GM06990 (cell line): ENCODE measurements at places on chromosomes 3 and 15.
A peak's percentile ranks its signal among the peaks of the same experiment; 100 is the strongest.

- DNase-seq: no peak
Measured at GRCh38 chr3:136856665-136857064, 5.3 kb upstream of the NCK1 start.

DNA sequence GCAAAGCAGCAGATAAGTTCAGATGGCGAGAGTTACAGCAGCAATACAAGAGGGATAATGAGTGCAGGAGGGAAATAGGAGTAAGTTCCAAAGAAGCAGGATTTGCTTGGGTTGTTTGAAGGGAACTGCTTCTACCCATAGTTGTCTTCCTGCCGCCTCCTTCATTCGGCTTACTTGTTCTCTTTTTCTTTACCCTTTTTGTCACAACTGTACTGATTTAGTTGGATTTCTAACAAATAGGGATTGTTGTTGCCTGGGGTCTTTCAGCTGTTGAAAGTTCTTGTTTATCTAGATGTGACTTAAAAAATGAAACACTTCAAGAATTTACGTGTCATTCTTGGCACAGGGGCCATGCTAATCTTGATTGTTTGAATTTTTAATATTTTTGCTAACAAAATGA lies 25.9 kb downstream of the MORF4L1 start:
- DNase-seq: no peak

DNA sequence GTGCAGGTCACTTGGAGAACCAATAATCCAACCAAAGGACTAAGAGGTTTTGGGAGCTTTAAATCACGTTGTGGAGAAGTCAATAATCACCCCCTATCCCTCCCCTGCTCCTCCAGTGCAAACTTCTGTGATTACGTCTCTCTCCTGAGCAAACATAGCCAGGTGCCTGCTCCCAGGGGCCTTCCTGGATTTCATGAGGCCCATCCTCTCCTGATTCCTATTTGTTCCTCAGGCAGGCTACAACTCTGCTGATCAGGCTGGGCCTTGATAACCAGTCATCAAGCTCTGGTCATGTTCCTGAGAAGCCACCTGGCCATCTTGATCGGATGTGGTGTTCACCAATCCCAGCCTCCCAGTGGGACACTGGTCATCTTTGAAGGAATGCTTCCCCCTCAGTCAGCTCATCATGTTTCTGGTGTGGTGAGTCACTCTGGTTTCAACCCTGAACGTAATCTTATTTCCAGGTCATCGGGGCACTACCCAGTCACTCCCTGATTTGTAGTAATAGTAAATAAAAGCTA lies 2.9 kb upstream of the ZNF710 start:
- no peak for DNase-seq

DNA sequence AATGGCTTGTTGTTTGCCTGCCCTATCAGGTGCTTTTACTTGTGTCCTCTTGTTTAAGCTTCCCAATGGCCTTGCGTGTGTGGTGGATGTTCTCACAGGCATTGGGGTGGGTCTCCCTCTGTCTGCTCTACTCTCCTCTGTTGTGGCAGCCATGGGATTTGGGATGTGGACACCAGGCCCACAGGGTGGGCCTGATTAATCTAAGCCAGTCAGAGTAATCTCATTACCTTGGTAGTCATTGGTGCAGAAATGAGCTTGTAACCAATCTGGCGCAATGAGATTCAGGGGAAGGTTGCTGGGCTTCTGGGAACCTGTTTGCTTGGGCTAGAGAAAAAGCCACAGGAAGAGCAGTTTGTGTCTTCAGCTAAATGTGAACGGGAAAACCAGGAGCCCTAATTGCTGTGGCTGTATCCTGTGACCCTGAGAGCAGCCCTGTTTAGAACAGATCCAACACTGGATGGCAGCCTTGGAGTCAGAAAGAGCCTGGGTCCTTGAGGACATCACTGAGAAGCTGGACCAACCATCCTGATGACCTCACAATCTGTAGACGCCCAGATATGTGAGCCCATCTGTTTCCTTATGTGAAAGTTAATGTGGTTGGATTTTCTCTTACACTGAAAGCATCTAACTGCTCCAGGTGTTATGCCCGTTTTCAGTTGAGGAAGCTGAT lies 157.3 kb upstream of the UBE2E1 start:
- DNase-seq: no peak

DNA sequence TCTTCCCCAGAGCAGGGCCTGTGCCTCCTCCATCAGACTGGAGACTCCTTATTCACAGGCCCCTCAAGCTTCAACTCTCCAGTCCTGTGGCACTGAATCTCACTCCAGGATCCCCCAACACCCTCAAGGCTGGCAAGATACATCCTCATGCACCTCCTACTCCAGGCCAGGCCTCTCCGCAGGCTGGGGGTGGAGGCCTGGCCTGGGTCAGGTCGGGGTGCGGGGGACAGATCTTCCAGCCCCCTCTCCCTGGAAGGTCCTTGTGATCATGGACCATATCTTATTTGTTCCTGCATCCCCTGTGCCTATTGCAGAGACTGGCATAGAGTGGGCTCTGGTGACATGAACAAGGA lies 147.3 kb downstream of the SMAD6 start:
- no peak for DNase-seq

DNA sequence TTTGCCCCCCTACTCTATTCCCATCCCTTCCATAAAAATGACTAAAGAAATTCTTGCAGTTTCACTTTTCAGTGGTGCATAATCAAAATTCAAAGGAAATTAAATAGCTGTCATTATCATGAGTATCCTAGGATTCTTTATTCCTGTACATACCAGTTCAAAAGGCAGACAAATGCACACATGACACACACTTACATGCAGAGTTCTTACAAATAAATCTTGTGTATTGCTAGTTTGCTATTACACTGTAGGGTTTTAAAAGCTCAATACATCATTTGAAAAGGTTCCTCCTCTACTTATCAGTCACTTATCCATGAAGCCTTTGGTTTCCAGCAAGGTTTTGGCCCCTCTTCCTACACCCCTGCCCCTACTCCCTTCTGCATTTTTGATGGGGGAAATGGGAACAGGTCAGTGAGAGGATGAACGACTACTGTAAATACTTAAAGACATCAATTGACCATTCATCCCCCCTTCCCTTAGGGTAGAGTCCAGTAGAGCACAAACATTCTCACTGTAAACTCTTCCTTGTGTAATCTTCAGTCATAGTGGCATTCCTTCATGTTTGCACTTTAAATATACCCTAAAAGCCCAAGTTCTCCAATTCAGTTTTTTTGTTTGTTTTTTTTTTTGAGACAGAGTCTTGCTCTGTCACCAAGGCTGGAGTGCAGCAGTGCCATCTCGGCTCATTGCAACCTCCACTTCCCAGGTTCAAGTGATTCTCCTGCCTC lies 92.6 kb downstream of the SUCLG2 start:
- no peak for DNase-seq

GRCh38 chr3:62467966-62468722 lies 94.8 kb upstream of the FEZF2 start:
- no peak for DNase-seq

- DNase-seq: no peak
Measured at GRCh38 chr3:33186524-33187367, 31.9 kb downstream of the SUSD5 start.

DNA sequence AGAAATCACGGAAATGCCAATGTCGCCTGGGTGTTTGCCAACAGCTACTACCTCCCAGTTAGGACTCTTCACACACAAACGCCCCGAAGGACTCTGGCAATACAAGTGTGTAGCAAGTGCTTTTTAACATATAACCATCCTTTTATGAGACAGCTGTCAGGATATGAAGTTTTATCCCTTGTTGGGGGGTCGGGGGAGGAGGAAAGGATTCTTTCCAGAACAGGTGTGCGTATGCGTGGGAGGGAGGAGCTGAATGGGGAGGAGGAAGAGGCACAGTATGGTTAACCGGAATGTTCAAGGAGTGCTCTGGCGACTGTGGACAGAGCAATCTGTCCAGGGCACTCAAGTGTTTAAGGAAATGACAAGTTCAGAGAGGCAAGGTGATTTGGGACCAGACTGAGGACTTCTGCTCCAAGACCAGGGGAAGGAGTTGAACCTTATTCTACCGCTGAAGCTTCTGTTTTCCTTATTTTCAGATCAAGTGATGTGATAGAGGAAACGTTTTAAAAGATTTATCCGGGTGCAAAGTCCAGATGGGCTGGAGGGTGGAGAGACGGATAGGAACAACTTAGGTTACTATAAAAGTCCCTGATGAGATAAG lies 1.3 kb downstream of the TSPAN3 start:
- DNase-seq: no peak

DNA sequence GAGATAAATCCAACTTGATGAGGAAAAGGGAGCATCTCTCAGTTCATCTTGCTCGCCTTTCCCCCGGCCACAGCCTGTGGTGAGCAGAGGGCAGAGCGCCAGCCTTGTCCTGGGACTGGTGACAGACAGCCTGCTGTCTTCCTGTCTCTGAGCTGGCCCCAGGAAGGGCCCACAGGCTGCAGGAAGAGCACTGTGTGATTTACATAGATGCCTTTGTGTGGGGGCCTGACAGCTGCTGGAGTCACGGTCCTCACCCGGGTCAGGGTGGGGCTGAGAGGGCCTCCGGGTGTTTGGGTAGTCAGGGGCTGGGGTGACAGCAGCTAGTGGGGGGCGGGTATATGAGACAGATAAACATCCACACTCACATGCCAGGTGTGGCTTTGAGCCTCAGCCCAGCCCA lies 29.3 kb downstream of the PLA2G4D start:
- DNase-seq: no peak

DNA sequence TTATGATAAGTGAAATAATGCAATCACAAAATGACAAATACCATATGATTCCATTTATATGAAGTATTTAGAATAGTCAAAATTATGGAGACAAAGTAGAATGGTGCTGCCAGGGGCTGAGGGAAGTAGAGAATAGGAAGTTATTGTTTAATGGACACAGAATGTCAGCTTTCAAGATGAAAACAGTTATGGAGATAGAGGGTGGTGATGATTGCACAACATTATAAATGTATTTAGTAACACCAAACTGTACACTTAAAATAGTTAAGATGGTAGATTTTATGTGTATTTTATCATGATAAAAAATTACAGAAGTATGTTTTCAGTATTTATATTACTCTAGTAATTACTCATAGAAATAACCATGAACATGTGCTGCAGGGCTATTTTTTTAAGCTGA lies 100.8 kb upstream of the AZI2 start:
- no peak for DNase-seq

- DNase-seq: no peak
Measured at GRCh38 chr3:148882288-148882687, 17.2 kb downstream of the CPA3 start.

DNA sequence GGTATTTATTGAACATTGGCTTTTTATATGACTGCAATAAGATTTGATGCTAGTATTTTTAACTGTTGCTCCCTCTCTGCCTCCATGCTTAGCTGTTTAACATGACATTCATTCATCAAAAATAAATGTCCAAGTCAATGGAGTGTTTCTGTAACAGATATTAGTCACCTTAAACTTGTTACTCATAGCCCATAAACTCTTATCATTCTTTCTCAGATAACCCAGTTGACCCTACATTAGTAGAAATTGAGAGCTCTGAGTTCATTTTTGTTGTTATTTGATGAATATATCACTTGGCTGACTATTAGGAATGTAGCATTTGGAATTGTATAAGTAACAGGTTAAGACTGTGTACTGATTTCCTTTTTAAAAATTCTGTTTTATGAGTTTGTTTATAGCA lies 201.1 kb downstream of the UBE2E2 start:
- no peak for DNase-seq

DNA sequence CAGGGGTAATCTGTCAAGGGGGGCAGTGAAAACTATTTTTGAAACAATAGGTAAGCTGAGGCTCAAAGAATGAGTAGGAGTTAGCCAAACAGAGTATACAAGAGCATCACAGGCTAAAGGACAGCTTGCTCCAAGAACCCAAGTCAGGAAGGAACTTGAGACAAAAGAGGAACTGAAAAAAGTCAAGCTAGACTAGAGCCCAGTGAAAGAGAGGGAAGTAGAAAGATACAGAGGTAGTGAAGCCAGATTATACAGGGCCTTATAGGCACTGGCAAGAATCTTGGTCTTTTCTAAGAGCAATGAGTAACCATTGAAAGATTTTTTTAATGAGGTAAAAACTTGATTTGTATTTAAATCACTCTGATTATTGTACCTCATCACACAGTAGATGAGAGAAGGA lies 69.9 kb downstream of the FILIP1L start:
- DNase-seq: peak; percentile 50

GRCh38 chr3:14891135-14892132 lies 55.9 kb upstream of the NR2C2 start:
- no peak for DNase-seq

- no peak for DNase-seq
Measured at GRCh38 chr3:38588995-38589937, 60.2 kb downstream of the SCN5A start.

- no peak for DNase-seq
Measured at GRCh38 chr3:181752202-181752671, 40.5 kb downstream of the SOX2 start.

GRCh38 chr3:3737531-3737930 lies 61.7 kb upstream of the LRRN1 start:
- DNase-seq: no peak

DNA sequence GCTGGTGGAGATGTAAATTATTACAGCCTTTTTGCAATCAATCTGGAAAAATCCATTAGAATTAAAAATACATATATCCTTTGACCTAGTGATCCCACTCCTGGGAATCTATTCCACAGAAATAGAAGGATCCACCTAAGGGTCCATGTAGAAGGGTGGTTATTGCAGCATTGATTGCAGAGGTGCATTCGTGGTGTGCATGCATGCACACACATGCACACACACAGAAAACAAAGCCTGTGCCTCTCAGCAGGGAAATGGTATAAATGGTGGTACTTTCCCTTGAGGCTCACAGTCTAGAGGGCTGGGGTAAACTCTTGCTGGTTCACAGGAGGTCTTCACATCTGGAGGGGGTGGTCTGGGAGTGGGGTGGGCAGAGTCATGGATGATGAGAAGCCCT lies 19.4 kb upstream of the ADPGK start:
- DNase-seq: no peak

DNA sequence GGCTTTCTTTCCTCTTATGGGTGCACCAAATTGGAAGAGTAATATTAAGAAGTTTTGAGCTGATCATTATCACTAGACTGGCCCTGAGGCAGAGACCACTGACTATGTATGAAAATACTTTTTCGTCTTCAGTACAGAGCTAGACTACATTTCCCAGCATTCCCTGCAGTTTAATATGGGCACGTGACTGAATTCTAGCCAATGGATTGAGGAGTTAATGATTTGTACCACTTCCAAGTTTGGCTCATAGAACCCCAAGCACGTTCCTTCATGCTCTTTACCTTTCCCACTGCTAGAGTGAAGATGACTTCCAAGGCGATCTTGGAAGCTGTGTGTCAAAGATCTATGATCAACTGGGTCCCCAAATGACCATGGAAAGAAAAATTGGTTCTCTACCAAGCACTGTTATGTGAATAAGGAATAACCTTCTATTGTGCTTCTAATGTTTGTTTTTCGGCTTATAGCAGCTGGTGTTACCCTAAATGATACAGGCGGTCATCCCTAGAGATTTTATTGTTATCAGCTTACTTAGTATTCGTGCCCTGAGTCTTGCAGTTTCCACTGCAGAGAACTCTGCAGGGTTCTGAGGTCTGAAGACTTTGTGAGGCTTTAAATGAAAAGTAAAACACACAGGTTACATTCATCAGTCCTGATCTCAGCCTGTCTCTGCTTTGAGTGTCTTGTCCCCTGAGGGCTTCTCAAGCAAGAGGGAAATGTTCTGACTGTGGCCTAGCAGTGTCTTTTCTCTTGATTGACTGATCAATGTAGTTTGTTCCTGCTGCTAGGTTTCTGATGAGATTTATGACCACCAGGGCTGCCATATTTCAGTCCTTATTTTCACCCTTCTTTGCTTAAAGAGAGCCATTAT lies 486.8 kb downstream of the PDCD6IP start:
- DNase-seq: no peak
